ENCODE measurements at places on chromosomes 5 and 9. TPM values are rescaled to one million over a fixed set of nuclear protein-coding genes. Genes with fewer than 3 reads are reported as not detected.

GRCh38 chr5:154571325-154572035 lies 93.5 kb upstream of the HAND1 start:
- DNase-seq, result no peak

DNA sequence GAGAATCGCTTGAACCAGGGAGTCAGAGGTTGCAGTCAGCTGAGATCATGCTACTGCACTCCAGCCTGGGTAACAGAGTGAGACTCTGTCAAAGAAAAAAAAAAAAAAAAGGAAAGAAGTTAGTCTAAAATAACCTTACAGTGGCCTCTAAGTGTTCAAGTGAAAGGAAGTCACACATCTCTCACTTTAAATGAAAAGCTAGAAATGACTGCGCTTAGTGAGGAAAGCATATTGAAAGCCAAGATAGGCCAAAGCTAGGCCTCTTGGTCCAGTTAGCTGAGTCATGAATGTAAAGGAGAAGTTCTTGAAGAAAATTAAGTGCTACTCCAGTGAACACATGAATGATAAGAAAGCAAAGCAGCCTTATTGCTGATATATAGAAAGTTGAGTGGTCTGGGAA lies 38.1 kb downstream of the ITGA1 start:
- no peak for DNase-seq

GRCh38 chr5:71938895-71939294 lies 168.4 kb upstream of the MAP1B start:
- DNase-seq, result peak; percentile 82

The PROP1 gene
- total RNA-seq, result not detected

The CCDC183 gene
- 68.5 TPM for total RNA-seq

The HAPLN1 gene
- total RNA-seq, result 0.13 TPM

DNA sequence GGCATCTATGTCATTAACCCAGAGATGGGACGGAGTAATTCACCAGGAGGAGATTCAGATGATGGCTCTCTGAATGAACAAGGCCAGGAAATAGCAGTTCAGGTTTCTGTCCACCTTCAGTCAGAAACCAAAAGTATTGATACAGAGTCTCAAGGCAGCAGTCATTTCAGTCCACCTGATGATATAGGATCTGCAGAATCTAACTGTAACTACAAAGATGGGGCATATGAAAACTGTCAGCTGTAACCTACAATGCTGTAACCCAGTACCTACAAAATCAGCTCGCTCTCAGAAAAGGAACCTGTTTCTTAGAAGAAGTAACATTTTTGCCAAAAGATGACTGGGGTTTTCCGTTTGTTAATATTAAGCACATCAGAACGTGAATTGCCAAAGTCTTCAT lies 14.7 kb downstream of the MFAP3 start:
- no peak for DNase-seq

DNA sequence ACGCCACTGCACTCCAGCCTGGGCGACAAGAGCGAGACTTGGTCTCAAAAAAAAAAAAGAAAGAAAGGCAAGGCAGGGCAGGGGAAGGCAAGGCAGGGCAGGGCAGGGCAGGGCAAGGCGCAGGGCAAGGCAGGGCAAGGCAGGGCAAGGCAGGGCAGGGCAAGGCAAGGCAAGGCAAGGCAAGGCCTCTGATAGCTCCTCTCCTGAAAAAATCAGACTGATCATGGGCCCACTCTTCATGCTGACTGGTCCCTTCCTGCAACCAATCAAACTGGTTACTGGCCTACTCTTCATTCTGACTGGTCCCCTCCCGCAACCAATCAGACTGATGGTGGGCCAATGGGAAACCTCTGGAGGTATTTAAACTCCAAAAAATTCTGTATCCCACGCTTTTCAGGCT lies 3.4 kb upstream of the ZBTB5 start:
- no peak for DNase-seq

The PRR16 gene
- total RNA-seq, result 4.4 TPM

Measured in Peyer's patch (tissue), 4 donors.